ENCODE measurements at places on chromosomes 13 and 19.

DNA sequence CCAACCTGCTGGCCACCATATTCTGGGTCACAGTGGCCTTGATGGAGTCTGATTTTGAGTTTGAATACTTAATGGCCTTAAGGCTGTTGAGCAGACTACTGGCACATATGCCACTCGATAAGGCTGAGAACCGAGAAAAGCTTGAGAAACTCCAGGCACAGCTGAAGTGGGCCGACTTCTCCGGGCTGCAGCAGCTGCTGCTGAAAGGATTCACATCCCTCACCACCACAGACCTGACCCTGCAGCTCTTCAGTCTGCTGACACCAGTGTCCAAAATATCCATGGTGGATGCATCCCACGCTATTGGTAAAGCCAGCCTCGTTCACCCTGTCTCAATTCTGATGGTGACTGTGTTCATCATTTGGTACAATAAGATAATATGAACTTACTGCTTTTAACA lies 77.5 kb downstream of the ZAR1L start:
- DNase-seq = no peak

GRCh38 chr13:51801631-51802099 lies 2.3 kb downstream of the DHRS12 start:
- DNase-seq = no peak

DNA sequence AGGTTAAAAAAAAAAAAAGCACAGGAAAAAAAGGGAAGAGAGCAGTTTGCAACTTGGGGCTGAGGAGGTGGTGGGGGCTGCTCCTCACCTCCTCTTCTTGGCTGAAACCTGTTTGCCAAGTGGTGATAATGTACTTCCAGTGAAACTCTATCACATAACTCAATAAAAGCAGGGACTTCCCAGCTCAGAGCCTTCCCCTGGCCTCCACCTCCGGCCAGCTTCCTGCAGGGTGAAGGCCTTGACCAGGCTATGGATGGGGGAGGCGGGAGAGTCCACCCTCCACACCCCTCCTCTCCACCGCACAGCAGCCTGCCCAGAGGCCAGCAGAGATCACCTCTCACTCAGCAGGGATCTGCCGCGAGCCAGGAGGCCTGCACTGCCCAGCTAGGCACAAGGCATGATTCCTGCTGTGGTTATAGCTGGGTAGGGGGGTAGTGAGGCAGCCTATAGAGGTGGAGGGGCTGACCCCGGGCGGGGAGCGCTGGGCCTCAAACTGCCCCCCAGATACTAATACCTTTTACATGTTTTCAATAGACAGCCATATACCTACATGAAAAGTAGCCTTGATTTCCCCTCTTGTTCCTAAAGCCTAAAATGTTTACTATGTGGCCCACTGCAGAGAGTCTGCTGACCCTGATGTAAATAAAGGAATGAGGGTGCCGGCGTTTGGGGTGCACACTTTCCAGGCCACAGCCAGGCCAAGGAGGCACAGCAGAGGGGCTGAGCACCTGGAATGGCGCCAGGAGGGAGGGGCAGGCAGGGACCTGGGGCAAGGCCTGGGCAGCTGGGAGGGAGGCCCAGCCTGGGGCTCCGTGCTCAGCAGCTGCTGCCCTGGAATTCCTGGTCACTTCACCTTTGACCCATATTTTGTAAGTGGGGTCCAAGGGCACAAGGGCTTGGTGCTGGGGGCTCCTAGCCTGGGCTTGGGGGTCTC lies 10.3 kb downstream of the ZNF787 start:
- DNase-seq = no peak

- DNase-seq = peak; percentile 59
These were observed 99.8 kb downstream of the WDFY2 start for GRCh38 chr13:51684076-51684475.

DNA sequence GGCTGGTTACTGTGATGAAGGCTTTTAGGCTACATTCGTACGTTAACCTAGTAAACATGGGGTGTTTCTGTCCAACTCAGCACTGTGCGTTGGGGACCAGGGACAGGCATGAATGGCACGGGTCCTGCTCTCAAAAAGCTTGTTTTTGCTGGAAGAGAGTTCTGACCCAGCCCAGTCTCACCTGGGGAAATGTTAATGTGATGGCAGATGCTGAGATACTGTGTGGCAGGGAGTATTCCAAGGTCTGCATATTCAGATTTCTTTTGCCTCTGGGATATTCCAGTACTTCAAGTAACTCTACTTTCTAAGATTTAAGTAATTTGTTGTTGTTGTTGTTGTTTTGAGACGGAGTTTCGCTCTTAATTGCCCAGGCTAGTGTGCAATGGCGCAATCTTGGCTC lies 13.7 kb downstream of the CUL4A start:
- no peak for DNase-seq

- peak; percentile 93 for DNase-seq
These were observed 69.3 kb downstream of the LMO7 start for GRCh38 chr13:75705395-75705794.

- DNase-seq = no peak
These were observed 15.6 kb upstream of the C1QTNF9 start for GRCh38 chr13:24293746-24294145.

- DNase-seq = no peak
These were observed 630 bp downstream of the COQ8B start for GRCh38 chr19:40716031-40716481.

DNA sequence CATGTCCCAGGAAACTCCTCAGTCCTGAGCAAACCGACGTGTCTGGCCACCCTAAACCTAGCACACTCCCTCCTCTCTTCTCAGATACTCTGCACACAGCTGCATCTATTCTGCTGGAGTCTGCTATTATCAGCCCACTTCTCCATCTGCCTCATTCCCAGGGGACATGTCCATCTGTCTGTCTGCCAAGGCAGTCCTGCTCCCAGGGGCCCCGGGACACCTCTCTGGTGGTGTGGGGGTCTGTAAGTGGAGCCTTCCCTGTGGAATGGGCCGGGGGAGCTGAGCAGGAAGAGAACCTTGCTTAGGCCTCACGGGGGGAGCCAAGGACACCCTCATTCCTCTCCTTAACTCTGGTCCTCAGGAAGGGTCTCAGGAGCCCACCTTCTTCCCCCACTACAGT lies 72.7 kb downstream of the ERICH6B start:
- DNase-seq = no peak

- no peak for DNase-seq
These were observed 9.6 kb downstream of the USP12 start for GRCh38 chr13:27161980-27162379.

- DNase-seq = no peak
These were observed 50.6 kb downstream of the CELF5 start for GRCh38 chr19:3274942-3275582.

- no peak for DNase-seq
These were observed 2.8 kb upstream of the FCGBP start for GRCh38 chr19:39937094-39937720.

- DNase-seq = no peak
These were observed 120.2 kb downstream of the AKAP11 start for GRCh38 chr13:42392180-42392579.

GRCh38 chr19:21569494-21569865 lies 64.1 kb downstream of the ZNF429 start:
- peak; percentile 46 for DNase-seq

- no peak for DNase-seq
These were observed 11.1 kb downstream of the ZNF473 start for GRCh38 chr19:50036908-50037307.

- DNase-seq = peak; percentile 12
These were observed 34.4 kb upstream of the OXGR1 start for GRCh38 chr13:97028441-97029299.

- no peak for DNase-seq
These were observed 507 bp upstream of the LCP1 start for GRCh38 chr13:46182491-46182877.

GRCh38 chr19:4375164-4376027 lies 25.0 kb downstream of the SH3GL1 start:
- DNase-seq = peak; percentile 69

- DNase-seq = no peak
These were observed at the start of gene IQCN for GRCh38 chr19:18274219-18274780. TSS of gene IQCN (minus strand) at chr19:18274452. CDS start at chr19:18269478, 4,974 bp downstream.

- peak; percentile 37 for DNase-seq
These were observed 62.2 kb upstream of the GTF3A start for GRCh38 chr13:27362064-27362751.

- no peak for DNase-seq
These were observed 24.4 kb upstream of the OR7C2 start for GRCh38 chr19:14916848-14917247.

GRCh38 chr19:13173139-13173737 lies 23.0 kb downstream of the IER2 start:
- no peak for DNase-seq

GRCh38 chr13:99279637-99280036 lies 21.5 kb upstream of the GPR18 start:
- DNase-seq = no peak

DNA sequence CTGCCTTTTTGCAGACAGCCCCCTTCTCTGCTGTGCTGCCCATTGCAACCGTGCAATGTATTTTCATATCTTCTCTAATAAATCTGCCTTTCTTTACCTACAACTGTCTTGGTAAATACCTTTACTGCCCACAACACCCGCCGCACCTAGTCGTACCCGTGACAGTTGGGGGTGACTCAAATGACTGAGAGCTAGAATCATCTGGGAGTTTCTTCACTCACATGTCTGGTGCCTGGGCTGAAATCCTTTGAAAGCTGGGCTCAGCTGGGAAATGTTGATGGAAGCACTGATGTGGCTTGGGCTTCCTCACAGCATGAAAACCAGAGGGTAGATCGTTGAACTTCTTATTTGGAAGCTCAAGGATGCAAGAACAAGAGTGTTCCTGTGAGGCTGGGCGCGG lies 2.8 kb upstream of the PNMA8A start:
- no peak for DNase-seq

- no peak for DNase-seq
These were observed 512 bp upstream of the REX1BD start for GRCh38 chr19:18587962-18588610.

DNA sequence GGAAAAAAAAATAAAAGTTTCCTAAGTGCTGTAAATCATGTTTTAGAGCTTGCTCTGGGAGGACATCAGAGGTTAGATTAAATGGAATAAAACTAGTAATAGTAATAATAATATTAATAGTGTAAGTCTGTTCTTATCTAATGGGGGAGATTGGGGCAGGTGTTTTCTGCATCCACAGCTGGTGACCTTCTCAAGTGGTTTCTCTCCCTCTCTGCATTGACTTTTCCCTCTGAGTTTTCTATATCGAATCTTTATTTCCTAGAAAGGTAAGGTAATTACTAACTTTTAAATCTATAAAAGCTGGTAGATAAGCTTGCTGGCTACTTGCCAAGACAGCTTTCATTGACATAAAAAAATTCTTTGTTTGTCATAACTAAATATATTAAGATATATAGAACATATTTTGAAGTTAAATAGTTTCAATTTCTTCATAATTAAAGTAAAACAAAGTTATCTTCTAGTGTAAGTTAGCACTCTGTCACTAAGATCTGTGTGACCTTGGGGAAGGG lies 49.6 kb upstream of the DIAPH3 start:
- DNase-seq = no peak

GRCh38 chr13:21608961-21609360 lies 5.0 kb upstream of the MICU2 start:
- DNase-seq = no peak

DNA sequence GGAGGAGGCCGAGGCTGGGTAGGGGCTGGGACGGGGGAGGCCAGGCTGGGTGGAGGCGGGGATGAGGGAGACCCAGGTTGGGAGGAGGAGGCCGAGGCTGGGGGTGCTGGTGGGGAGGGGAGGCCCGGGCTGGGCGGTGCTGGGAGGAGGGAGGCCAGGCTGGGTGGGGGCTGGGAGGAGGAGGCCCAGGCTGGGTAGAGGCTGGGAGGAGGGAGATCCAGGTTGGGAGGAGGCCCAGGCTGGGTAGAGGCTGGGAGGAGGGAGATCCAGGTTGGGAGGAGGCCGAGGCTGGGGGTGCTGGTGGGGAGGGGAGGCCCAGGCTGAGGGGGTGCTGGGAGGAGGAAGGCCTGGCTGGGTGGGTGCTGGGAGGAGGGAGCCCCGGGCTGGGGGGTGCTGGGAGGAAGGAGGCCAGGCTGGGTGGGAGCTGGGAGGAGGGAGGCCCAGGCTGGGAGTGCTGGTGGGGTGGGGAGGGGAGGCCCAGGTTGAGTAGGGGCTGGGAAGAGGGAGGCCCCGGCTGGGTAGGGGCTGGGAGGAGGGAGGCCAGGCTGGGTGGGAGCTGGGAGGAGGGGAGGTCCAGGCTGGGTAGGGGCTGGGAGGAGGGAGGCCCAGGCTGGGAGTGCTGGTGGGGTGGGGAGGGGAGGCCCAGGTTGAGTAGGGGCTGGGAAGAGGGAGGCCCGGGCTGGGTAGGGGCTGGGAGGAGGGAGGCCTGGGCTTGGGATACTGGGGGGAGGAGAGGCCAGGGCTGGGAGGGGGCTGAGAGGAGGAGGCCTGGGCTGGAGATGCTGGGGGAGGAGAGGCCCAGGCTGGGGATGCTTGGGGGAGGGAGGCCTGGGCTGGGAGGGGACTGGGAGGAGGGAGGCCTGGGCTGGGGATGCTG lies 10.7 kb downstream of the TPGS1 start:
- DNase-seq = no peak

DNA sequence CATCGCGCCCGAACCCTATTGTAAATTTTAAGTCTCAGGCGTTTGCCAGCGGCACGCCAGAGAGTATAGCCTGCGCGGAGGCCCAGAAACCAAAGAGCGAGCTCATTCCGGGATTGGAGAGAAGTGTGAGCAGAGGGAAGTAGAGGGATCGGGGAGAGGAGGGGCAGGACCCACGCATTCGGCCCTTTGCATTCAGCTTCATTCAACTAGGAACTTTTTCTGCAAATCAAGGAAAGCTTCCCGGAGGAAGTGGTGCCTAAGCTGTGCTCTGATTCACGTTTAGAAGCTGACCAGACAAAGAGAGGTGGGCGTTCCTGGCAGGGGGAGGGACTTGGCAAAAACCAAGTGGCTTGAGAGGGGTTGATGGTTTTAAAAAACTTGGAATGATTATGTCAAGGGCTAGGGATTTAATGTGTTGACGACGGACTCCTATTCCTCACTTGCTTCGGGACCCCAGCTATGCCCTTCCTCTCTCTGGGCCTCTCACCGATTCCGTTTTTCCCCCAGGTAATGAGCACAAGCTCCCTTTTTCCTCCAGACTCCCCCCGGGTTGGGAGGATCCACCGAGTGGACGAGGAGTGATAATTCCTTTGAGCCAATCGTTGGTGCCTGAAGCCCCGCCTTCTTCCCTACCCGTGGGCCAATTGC lies 811 bp upstream of the PRMT1 start:
- DNase-seq = peak; percentile 90

- DNase-seq = peak; percentile 61
These were observed 43.4 kb downstream of the DHRS12 start for GRCh38 chr13:51760592-51760991.

- DNase-seq = no peak
These were observed 471 bp downstream of the DACH1 start for GRCh38 chr13:71866335-71867130.

DNA sequence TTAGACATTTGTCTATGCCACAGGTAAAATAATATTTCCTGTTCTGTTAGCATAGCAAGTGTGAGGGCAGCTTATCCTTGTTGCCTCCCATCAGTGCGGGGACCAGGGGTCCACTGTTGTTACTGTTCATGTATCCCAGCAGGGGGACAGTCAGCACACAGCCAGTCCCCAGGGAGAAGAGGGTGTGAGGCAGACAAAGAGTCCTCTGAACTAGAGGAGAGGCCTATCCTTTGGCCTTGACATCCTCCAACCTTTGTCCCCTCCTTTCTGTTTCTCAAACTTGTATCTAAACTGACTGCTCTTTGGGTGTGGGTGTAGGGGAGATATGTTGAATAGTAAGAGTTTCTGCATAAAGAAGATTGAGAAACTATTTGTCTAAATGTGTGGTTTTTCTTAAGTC lies 2.9 kb upstream of the GPR18 start:
- DNase-seq = no peak

GRCh38 chr13:111184458-111185401 lies 69.6 kb downstream of the ARHGEF7 start:
- no peak for DNase-seq
